Stimulated activated CD8-positive, alpha-beta memory T cell treated with anti-CD3 and anti-CD28 coated beads, Interleukin-15, amount 100 ng/mL, for 4 hours (primary cell): ENCODE measurements at places on chromosomes 7 and 10.

- DNase-seq, result no peak
Measured at GRCh38 chr10:132151286-132151950, 35.3 kb upstream of the DPYSL4 start.

GRCh38 chr7:150936018-150936417 is 42.1 kb downstream of the KCNH2 start:
- no peak for DNase-seq

DNA sequence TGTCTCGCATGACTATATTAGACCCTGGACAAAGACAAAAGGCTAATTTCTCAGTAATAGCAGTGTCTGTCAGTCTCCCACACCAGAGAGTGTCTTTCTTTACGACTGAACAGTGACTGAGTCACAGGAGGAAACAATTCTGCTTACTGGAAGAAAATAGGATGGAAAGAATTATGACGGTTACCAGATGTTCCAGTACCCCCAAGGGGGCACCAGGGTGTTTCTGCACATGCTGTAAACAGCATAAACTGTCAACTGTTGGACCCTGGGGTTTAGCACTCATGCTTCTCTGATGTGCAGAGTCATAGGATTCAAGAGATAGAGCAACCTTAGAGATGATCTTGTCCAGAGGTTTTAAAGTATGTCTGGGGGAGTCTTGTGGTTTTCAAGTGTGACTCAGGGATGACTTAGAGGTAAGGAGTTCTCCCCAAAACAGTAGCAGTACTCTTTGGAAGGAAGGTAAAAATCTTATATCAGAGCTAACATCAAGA is 291.7 kb downstream of the THSD7A start:
- no peak for DNase-seq

- DNase-seq, result no peak
Measured at GRCh38 chr10:12055732-12056131, 13.0 kb upstream of the DHTKD1 start.

GRCh38 chr7:41655426-41655825 is 47.5 kb downstream of the INHBA start:
- DNase-seq, result no peak

GRCh38 chr7:32462977-32463376 is 27.2 kb downstream of the LSM5 start:
- DNase-seq, result no peak
